Tibial nerve (tissue), 4 donors: ENCODE measurements at places on chromosomes 2 and 18.

- no peak for DNase-seq
- H3K27me3 ChIP-seq: no peaks in the 10 kb centered on the region
- H3K4me3 ChIP-seq: no peak overlapping the region
- H3K4me1 ChIP-seq: no peaks in the 10 kb centered on the region
These were observed 67.8 kb upstream of the ARL4C start for GRCh38 chr2:234564699-234565098.

GRCh38 chr2:195903956-195904355, 164.7 kb downstream of the DNAH7 start:
- no peaks in the 10 kb centered on the region for H3K4me1 ChIP-seq
- no peaks in the 10 kb centered on the region for H3K27me3 ChIP-seq
- H3K27ac ChIP-seq: no peak overlapping the region
- H3K36me3 ChIP-seq: no peaks in the 10 kb centered on the region

GRCh38 chr2:10360850-10361588, 58.3 kb downstream of the HPCAL1 start:
- no peaks in the 10 kb centered on the region for H3K27me3 ChIP-seq
- DNase-seq: no peak
- no peak overlapping the region for H3K27ac ChIP-seq
- H3K4me1 ChIP-seq: no peaks in the 10 kb centered on the region

DNA sequence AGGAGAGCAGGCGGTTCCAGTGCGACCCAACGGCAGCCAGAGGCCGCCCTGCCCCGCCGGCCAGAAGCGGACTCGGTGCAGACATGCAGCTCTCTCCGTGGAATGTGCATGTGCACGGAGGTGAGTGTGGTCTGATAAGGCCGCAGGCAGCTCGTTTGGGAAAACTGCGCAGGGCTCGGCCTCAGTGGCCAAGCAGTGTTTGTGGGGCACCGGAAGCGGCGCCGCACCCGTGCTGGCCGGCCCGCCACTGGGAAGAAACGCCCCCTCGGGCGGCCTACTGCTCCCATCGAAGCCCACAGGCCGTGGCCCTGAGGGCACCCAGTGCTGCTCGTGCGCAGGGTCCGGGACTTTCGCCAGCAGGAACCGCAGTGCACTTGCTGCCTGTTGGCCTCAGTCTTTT, 25.2 kb downstream of the PRELID3A start:
- H3K36me3 ChIP-seq: peaks cover 2% of the 10 kb centered on the region
- no peak overlapping the region for H3K27ac ChIP-seq
- H3K4me3 ChIP-seq: no peak overlapping the region
- no peaks in the 10 kb centered on the region for H3K4me1 ChIP-seq

- no peaks in the 10 kb centered on the region for H3K36me3 ChIP-seq
- peaks cover 31% of the 10 kb centered on the region for H3K4me1 ChIP-seq
- no peaks in the 10 kb centered on the region for H3K27me3 ChIP-seq
These were observed 160.3 kb downstream of the L3MBTL4 start for GRCh38 chr18:6254456-6254855.

DNA sequence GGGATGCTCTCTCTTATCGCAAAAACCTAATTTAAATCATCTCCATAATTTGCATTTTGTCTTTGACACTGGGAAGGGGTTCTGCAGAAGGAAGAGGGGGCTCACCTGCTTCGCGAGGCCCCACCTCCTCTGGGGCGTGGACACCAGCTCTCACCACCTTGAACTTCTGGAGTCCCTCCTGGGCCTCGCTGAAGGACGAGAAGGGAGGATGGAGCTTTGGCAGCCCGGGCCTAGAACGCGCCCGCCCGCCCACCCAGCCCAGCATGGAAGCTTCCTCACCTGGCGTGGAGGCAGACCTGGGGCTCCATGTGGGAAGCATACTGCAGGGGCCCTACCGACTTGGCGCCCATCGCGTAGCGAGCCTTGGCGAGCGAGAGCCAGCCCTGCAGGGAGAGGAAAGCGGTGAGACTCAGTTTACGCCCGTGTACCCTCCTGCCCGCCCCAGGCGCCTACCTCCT, 1.1 kb upstream of the IMP4 start:
- no peaks in the 10 kb centered on the region for H3K27me3 ChIP-seq
- no peak for DNase-seq
- H3K4me1 ChIP-seq: no peaks in the 10 kb centered on the region
- peak overlapping the region; percentile 93 for H3K27ac ChIP-seq
- peak overlapping the region; percentile 95 for H3K4me3 ChIP-seq

- no peaks in the 10 kb centered on the region for H3K27me3 ChIP-seq
- H3K4me3 ChIP-seq: no peak overlapping the region
These were observed 289.7 kb downstream of the LPIN1 start for GRCh38 chr2:12035956-12036639.

- no peaks in the 10 kb centered on the region for H3K27me3 ChIP-seq
- peak overlapping the region; percentile 73 for H3K27ac ChIP-seq
- peak overlapping the region; percentile 11 for H3K4me3 ChIP-seq
- no peaks in the 10 kb centered on the region for H3K36me3 ChIP-seq
- no peak for DNase-seq
- no peaks in the 10 kb centered on the region for H3K4me1 ChIP-seq
These were observed 113.8 kb upstream of the HAAO start for GRCh38 chr2:42906111-42906556.

- DNase-seq: no peak
- no peaks in the 10 kb centered on the region for H3K27me3 ChIP-seq
- H3K4me1 ChIP-seq: no peaks in the 10 kb centered on the region
These were observed 249.3 kb upstream of the FSHR start for GRCh38 chr2:49403637-49404036.

- H3K36me3 ChIP-seq: no peaks in the 10 kb centered on the region
- H3K27ac ChIP-seq: no peak overlapping the region
- no peak overlapping the region for H3K4me3 ChIP-seq
- no peaks in the 10 kb centered on the region for H3K27me3 ChIP-seq
These were observed 68.4 kb downstream of the COPS7B start for GRCh38 chr2:231854616-231855125.

DNA sequence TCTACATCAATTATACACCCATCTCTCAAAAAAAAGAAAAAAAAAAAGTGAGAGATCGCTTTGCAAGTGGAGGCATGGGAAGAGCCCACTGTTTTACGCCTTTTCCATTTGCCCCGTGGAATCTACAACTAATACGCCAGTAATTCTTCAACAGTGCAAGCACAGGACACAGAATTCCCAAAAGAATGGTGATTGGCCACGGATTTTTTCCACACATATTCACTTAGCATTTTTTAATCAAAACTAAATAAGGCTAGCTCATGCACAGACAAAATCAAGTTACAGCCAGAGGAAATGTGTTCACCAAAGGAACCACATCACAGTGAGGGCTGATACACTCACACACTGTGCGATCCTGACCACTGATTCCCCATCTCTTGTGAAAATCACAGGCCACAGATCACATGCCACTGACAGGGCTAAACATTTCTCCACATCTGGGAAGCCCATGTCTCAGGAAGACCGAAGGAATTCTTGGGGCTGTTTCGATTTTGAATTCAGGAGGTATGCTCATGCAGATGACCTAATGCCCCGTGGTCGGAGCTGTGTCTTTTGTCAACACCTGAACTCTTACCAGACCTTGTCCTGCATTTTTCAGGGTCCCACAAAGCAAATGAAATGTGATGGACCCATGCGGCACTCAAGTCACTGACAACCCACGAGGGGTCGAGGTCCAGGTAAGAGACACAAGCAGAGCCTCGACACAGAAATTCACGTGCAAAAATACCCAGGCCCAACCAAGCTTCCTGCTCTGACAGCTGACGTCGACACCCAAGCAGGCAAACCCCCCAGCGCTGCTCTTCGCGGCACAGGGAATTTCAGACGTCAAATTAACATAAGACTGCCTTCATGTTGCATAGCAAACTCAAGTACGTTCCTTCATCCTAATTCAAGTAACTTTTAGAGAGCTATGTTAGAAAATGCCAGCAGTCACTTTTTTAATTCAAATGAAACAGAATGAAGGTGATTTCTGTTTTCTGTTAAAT, 69.6 kb downstream of the ZNF516 start:
- no peak for DNase-seq
- H3K4me1 ChIP-seq: no peaks in the 10 kb centered on the region
- H3K27ac ChIP-seq: peak overlapping the region; percentile 86
- H3K36me3 ChIP-seq: no peaks in the 10 kb centered on the region
- H3K4me3 ChIP-seq: no peak overlapping the region

DNA sequence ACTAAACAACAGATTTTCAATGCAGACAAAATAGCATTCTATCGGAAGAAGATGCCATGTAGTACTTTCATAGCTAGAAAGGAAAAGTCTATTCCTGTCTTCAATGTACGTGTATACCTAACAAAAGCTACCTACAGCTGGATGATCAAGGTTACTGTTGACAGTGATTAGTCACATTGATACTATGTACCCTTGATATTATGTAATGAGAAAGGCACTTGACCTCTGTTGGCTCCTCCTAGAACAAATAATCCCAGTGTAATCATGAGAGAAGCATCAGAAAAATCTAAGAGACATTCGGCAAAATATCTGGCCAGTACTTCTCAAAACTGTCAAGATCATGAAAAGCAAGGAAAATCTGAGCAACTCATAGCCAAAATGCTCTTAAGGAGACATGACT, 44.4 kb upstream of the LRRTM4 start:
- H3K4me3 ChIP-seq: no peak overlapping the region
- no peaks in the 10 kb centered on the region for H3K36me3 ChIP-seq
- no peaks in the 10 kb centered on the region for H3K4me1 ChIP-seq
- no peak overlapping the region for H3K27ac ChIP-seq
- DNase-seq: no peak

DNA sequence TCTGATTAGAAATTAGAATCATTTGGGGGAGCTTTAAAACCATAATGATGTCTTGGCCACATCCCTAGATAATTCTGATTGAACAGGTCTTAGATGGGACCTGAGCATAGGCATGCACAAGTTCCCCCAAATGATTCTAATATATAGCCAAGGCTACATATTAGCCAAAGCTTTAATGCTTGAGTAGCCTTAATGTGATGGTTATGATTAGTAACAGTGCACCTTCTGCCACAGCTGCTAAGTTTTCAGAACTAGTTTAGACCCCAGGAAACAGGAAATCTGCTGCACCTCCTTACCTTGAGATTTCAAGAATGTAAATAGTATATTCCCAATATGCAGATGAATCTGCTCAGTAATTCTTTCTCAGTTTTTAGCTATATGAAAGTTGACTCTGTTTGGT, 119.8 kb downstream of the PTPN4 start:
- no peak overlapping the region for H3K4me3 ChIP-seq
- no peaks in the 10 kb centered on the region for H3K4me1 ChIP-seq
- H3K27me3 ChIP-seq: no peaks in the 10 kb centered on the region
- no peaks in the 10 kb centered on the region for H3K36me3 ChIP-seq
- no peak for DNase-seq

DNA sequence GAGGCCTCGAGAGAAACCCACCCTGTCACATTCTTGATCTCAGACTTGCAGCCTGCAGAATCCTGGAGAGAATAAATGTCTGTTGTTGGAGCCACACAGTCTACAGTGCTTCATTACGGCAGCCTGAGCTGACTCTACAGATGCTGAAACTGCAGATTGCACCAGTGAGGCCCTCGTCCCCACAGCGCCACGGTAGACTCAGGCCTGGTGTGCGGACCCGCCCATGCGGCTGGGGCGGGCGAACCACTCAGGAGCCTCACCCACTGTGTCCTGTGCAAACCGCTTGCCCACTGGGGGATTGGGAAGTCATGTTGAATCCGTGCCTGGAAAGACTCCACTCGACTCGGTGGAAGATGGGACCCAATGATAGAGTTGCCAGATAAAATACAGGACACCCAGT, 125.2 kb upstream of the COPS8 start:
- H3K4me1 ChIP-seq: peaks cover 33% of the 10 kb centered on the region
- DNase-seq: no peak
- H3K4me3 ChIP-seq: no peak overlapping the region
- no peaks in the 10 kb centered on the region for H3K36me3 ChIP-seq
- no peaks in the 10 kb centered on the region for H3K27me3 ChIP-seq
- peak overlapping the region; percentile 51 for H3K27ac ChIP-seq

- no peaks in the 10 kb centered on the region for H3K27me3 ChIP-seq
- H3K27ac ChIP-seq: no peak overlapping the region
- no peak overlapping the region for H3K4me3 ChIP-seq
- no peaks in the 10 kb centered on the region for H3K36me3 ChIP-seq
These were observed 151.0 kb upstream of the DNMT3A start for GRCh38 chr2:25492726-25493125.

DNA sequence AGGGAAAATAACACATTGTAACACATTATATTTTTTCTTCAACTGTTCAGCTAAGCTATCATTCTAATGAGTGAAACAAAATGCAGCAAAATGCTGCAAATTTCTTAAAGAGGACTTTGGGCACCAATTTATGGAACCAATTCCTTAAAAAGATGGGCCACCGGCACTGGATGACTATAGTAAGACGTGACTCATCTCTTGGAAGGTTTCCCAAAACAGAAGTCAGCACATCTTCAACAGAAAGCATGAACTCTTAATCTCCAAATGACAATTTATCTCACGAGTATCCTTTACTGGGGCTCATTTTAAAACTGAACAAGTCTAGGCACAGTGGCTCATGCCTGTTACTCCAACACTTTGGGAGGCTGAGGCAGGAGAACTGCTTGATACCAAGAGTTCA, 213.4 kb downstream of the CDH20 start:
- H3K27me3 ChIP-seq: no peaks in the 10 kb centered on the region
- H3K4me3 ChIP-seq: no peak overlapping the region
- H3K36me3 ChIP-seq: no peaks in the 10 kb centered on the region
- H3K4me1 ChIP-seq: no peaks in the 10 kb centered on the region
- DNase-seq: no peak

GRCh38 chr2:120797421-120798221, 62.0 kb downstream of the GLI2 start:
- H3K27me3 ChIP-seq: no peaks in the 10 kb centered on the region
- no peak overlapping the region for H3K4me3 ChIP-seq
- H3K27ac ChIP-seq: no peak overlapping the region
- H3K36me3 ChIP-seq: no peaks in the 10 kb centered on the region

GRCh38 chr18:23703987-23704384, 14.7 kb downstream of the LAMA3 start:
- DNase-seq: no peak
- H3K36me3 ChIP-seq: peaks cover 6% of the 10 kb centered on the region
- H3K4me1 ChIP-seq: no peaks in the 10 kb centered on the region
- H3K27me3 ChIP-seq: no peaks in the 10 kb centered on the region

GRCh38 chr18:45993438-45993837, 26.3 kb upstream of the EPG5 start:
- H3K27ac ChIP-seq: no peak overlapping the region
- no peak for DNase-seq
- H3K36me3 ChIP-seq: no peaks in the 10 kb centered on the region
- H3K4me3 ChIP-seq: no peak overlapping the region

DNA sequence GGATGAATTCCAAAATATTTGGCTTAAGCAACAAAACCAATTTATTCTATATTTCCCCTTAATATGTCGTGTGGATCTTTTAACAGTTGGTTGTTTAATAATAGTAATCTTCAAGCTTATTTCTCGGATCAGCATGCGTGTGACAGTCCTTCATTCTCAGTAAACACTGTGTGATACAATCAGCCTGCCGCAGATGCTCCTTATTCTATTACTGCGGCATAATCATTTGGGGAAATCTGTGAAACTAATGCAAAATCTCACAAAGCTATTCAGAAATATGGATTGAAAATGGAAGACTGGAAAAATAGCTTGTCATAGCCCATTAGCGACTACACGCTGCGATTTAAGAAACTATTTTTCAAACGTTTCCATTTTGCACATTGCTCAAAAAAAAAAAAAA, 36.9 kb downstream of the LINC00305 start:
- no peak overlapping the region for H3K4me3 ChIP-seq
- H3K27me3 ChIP-seq: no peaks in the 10 kb centered on the region
- no peaks in the 10 kb centered on the region for H3K36me3 ChIP-seq

- H3K36me3 ChIP-seq: no peaks in the 10 kb centered on the region
- H3K27me3 ChIP-seq: no peaks in the 10 kb centered on the region
- no peak for DNase-seq
- H3K4me3 ChIP-seq: no peak overlapping the region
- no peak overlapping the region for H3K27ac ChIP-seq
These were observed 271.7 kb downstream of the NDUFA10 start for GRCh38 chr2:239753401-239753837.
